T-helper 2 cell treated with Interferon-gamma antibody and Interleukin-4, amounts not matched to agents 100 ng/mL and 5 ng/mL, for 36 hours (primary cell): ENCODE measurements at places on chromosomes 5 and 9. TPM values are rescaled to one million over a fixed set of nuclear protein-coding genes. Genes with fewer than 3 reads are reported as not detected.

The PCDHB16 gene
- total RNA-seq: not detected in 2 replicates

The ACTBL2 gene
- not detected in 2 replicates for total RNA-seq

The TGFBR1 gene
- total RNA-seq: 52.8 and 53.5 TPM in 2 replicates

The PLCXD3 gene
- not detected in 2 replicates for total RNA-seq

The MEGF10 gene
- not detected in 2 replicates for total RNA-seq

The CCDC69 gene
- total RNA-seq: 63.5 and 64.9 TPM in 2 replicates

The WDR38 gene
- total RNA-seq: not detected in 2 replicates

The APBB3 gene
- total RNA-seq: 22.4 and 24.5 TPM in 2 replicates

The ANKRD33B gene
- total RNA-seq: 5.7 TPM in 2 replicates

The ACOT12 gene
- not detected in 2 replicates for total RNA-seq

The CDH6 gene
- not detected in 2 replicates for total RNA-seq

The FOXD4L4 gene
- 0.09 and 0.23 TPM in 2 replicates for total RNA-seq

The BHMT gene
- not detected in 2 replicates for total RNA-seq

The LSM11 gene
- 6.1 and 7.0 TPM in 2 replicates for total RNA-seq
